ENCODE measurements at places on chromosomes 7 and 10.

DNA sequence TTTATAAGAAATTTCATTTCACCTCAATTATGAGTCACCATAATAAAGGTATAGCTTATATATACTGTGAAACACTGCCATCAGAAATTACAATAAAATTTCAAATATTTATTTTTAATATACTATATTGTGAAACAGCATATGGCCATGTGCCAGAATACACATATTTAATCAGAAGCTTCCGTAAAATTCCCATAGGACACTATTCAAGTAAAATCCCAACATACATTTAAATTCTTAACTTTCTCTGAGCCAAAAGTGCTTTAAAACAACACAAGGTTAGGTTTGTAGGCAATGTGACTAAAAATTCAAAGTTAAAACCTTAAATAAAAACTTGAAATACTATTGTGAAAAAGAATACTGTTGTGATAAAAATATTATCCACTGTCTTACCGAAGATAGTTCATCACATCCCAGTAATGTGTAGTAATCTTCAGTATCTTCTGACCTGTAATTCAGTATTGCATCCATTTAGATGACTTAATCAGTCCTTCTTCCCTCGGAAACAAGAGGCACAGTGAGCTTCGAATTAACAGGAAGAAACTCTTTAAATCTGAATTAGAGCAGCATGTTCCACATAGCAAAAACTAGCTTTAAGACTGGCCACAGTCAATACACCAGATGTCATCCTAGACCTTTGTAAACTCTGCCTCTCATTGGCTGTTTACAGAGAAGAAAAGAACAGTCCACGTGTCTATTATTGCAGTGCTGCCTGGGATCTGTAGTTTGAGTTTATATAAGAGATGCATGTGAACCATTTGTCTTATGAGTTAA is at the start of gene DNAJC12:
TSS of gene DNAJC12 (minus strand) at position 648 of the 774 bp plus-strand sequence. CDS start at position 471, 177 bp downstream.
- peak within 1 kb of the TSS; percentile 66 for H3K4me3 ChIP-seq
- no peaks in the 10 kb centered on the region for H3K27me3 ChIP-seq
- no peak for DNase-seq
- H3K4me1 ChIP-seq, result peaks cover 17% of the 10 kb centered on the region
- peak within 1 kb of the TSS; percentile 57 for H3K27ac ChIP-seq

DNA sequence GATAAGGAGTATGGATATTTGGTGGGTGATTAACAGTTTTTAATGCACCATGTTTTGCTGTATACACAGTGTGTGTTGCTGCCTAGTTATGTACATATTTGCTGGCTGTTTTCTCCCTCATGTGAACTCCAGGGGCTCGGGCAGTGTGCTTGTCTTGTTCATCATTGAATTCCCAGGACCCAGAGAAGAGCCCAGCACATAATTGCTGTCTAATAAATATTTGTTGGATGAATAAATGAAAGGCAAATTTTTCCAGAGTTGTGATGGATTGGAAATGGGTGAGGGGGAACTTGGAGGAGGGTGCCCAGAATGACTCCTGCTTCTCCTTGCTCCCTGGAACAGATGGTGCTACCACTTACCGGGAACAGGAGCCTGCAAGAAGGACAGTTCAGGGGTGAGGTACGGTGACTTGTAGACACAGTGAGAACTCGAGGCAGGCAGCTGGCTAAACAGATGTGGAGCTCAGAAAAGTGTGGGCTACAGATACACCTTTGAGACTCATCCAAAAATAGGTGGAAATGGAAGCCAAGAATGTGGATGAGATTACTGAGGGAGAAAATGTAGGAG is 586.8 kb upstream of the MGMT start:
- no peaks in the 10 kb centered on the region for H3K36me3 ChIP-seq
- no peak overlapping the region for H3K4me3 ChIP-seq
- H3K4me1 ChIP-seq, result no peaks in the 10 kb centered on the region
- no peak overlapping the region for H3K27ac ChIP-seq
- peaks cover 3% of the 10 kb centered on the region for H3K27me3 ChIP-seq
- no peak for DNase-seq

- peaks cover 40% of the 10 kb centered on the region for H3K36me3 ChIP-seq
- H3K27ac ChIP-seq, result no peak overlapping the region
- H3K27me3 ChIP-seq, result no peaks in the 10 kb centered on the region
- peaks cover 4% of the 10 kb centered on the region for H3K4me1 ChIP-seq
These were observed 31.1 kb downstream of the SLC26A4 start for GRCh38 chr7:107691716-107692115.

DNA sequence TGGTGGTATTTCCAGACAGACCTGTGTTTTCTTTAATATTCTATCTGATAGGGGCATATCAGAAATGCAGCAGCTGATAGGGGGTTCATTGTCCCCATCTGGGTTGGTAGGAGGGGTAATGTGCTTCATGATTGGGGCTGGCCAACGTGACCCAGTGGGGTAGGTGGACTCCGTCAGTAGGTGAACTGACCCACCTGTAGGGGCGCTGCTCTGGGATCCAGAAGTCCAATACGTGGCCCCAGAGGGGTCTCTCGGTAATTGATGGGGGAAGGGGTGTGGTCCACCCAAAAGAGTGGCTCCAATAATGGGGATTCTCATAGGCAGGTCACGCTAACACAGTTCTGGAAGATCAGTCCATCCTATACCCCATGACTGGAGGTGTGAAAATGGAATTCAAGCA is 112.0 kb downstream of the PRLHR start:
- H3K36me3 ChIP-seq, result no peaks in the 10 kb centered on the region
- H3K27me3 ChIP-seq, result peaks cover 4% of the 10 kb centered on the region
- DNase-seq, result no peak
- H3K4me1 ChIP-seq, result no peaks in the 10 kb centered on the region
- H3K27ac ChIP-seq, result no peak overlapping the region
- H3K4me3 ChIP-seq, result no peak overlapping the region

DNA sequence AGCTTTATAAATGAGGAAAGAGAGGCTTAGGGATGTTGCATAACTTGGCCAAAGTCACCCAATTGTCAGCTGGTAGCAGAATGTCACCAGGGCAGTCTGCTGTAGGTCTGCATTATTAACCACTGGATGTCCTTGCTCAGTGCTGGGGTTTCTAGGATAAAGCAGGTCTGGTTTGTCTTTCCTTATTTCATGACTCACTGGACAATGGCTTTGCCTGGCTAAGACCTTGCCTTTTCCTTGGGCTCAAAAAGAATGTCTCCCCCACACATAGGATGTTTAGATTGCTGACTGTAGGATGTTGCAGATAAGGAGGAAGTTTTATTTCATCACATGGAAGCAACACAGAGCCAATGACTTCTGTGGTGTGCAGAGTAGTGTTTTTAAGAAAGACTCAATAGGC is 29.4 kb downstream of the WDFY4 start:
- DNase-seq, result no peak
- H3K4me1 ChIP-seq, result no peaks in the 10 kb centered on the region
- no peaks in the 10 kb centered on the region for H3K27me3 ChIP-seq
- H3K36me3 ChIP-seq, result no peaks in the 10 kb centered on the region

GRCh38 chr10:69025370-69025896 is 36.8 kb downstream of the KIFBP start:
- no peaks in the 10 kb centered on the region for H3K27me3 ChIP-seq
- H3K4me3 ChIP-seq, result no peak overlapping the region
- H3K4me1 ChIP-seq, result peaks cover 25% of the 10 kb centered on the region

Measured in activated CD8-positive, alpha-beta memory T cell treated with anti-CD3 and anti-CD28 coated beads, Interleukin-2, amount 10 ng/mL, durations not matched to agents 7 days and 5 days (primary cell).